Stimulated activated CD8-positive, alpha-beta memory T cell treated with anti-CD3 and anti-CD28 coated beads, Interleukin-2, amount 100 ng/mL, for 1 hour (primary cell): ENCODE measurements at places on chromosomes 12 and 14.

DNA sequence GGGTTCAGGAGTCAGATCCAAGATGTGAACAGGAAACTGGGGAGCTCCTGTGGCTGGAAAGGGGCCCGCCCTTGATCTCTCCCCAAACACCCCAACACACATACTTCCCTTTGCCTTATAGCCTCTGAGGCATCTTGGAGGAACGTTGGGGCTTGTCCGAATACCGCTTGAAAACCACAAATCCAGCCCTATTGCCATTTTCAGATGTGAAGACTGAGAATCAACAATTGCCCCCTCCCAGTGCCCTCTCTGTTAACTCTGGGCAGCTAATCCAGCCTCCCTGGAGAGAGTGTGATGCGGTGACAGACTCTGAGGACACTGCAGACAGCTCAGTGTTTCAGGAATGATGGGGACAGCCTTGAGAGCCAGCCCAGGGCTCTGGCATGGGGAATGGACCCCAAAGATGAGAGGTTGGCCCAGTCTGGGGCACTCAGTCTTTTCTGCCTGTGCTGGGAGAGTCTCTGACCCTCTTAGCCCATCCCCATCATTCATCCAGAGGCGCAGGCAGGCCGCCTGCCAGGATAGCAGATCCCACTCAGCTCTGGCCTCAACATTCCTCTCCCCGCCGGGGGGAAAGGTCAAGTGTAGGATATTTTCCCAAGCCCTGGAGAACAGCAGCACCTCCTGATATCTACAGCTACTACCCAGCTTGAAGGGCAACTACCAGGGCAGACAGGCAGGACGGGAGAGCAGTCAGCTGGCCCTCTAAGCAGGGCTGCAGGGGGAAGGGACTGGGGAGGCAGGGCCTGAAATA, 24.6 kb upstream of the LTBP2 start:
- no peak for DNase-seq

- no peak for DNase-seq
Measured at GRCh38 chr12:5369298-5369697, 62.6 kb upstream of the NTF3 start.

GRCh38 chr12:124386059-124386458, 91.2 kb downstream of the RFLNA start:
- no peak for DNase-seq

GRCh38 chr14:39880106-39880695, 448.0 kb upstream of the FBXO33 start:
- DNase-seq = no peak

GRCh38 chr12:116591855-116592637, 32.9 kb downstream of the MAP1LC3B2 start:
- DNase-seq = no peak

- DNase-seq = no peak
Measured at GRCh38 chr12:108313606-108314351, 25.3 kb downstream of the CMKLR1 start.

GRCh38 chr12:84218406-84218805, 694.2 kb downstream of the SLC6A15 start:
- DNase-seq = no peak

DNA sequence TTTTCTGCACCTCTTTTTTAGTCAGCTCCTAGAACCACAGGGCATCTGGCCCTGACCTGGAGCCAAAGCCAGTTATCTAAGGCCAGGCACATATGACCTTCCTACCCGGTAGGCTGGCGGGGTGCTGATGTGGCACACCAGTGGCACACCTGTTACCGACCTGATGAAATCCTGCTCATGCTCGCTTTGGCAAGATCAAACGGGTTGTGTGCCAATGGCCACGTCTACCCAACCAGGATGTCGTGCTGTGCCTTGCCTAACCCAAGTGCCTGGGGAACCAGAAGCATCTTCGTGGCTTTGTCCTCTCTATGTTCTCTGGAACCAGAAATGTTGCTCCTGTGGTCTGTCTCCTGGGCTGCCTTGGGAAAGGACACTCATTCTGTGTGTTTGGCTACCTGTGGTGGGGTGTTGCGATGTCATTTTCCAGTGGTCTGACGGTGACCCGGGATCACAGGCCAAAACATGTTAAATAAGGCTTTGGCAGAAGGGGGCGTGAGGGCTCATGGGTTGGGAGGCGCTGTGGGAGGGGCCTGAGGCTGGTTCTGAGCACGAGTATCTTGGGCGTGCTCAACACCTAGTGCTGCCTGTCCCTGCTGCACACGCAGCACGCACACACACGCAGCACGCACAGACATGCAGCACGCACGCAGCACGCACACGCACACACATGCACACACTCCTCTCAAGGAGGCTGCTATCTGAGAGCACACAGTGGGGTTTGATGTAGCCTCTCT, 27.9 kb downstream of the CCNK start:
- DNase-seq = no peak

GRCh38 chr12:267581-268482, 5.2 kb upstream of the SLC6A13 start:
- no peak for DNase-seq

- DNase-seq = no peak
Measured at GRCh38 chr12:24608637-24609285, 340.1 kb downstream of the BCAT1 start.

DNA sequence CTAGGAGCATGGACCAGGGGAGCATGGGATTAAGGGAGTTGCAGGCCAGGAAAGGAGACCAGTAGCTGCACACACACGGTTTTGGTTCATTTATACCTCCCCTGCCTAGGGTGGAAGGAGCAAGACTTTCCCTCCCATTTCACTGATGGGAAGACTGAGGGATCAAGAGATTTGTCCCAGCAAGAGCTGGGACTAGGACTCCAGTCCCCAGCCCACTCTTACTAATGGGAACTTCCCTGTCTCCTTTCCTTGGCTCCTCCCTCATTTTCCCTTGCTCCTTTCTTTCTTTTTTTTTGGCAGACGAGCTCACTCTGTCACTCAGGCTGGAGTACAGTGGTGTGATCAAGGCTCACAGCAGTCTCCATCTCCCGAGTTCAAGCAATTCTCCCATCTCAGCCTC, 13.0 kb downstream of the SCNN1A start:
- DNase-seq = no peak

DNA sequence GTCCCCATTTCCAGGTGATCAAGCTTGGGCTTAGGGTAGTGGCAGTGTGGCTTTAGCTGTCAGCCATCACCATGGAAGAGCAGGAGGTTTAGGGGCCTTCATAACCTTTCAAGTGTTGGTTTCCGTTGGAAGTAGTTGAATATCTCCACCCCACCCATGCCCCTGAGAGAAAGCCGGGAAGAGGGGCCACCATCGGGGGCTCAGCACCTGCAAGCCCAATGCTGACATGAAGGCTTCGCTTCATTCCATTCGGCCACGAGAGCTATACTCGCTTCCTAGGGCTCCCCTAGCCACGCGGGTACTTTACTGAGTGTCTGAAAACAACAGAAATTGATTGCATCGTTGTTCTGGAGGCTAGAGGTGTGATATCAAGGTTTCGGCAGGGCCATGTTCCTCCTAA, 234.8 kb downstream of the ZFP36L1 start:
- DNase-seq = no peak

DNA sequence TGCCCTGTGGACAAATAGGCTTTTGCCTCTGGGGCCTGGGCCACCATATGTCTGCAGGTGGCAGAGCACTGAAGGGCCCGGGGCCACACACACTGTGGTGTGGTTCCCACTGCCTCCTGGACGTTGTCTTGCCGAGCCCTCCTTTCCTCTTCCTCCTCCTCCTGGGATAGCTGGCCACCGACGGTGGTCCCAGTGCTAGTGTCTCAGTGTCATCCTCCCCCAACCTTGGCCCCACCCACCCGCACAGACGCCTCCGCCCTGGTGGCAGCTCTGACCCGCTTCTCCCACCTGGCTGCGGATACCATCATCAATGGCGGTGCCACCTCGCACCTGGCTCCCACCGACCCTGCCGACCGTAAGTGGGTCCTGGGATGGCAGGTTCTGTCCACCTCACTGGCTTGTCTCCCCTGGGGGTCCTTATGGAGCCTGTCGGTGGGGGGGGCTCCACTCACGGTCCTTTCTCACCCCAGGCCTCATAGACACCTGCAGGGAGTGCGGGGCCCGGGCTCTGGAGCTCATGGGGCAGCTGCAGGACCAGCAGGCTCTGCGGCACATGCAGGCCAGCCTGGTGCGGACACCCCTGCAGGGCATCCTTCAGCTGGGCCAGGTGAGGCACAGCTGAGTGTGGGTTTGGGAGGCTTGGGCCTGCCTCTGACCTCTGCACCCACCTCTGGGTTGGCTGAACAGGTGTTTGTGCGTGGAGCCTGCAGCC, 23.5 kb downstream of the HIP1R start:
- no peak for DNase-seq

- no peak for DNase-seq
Measured at GRCh38 chr12:65787056-65787865, 37.0 kb upstream of the HMGA2 start.

DNA sequence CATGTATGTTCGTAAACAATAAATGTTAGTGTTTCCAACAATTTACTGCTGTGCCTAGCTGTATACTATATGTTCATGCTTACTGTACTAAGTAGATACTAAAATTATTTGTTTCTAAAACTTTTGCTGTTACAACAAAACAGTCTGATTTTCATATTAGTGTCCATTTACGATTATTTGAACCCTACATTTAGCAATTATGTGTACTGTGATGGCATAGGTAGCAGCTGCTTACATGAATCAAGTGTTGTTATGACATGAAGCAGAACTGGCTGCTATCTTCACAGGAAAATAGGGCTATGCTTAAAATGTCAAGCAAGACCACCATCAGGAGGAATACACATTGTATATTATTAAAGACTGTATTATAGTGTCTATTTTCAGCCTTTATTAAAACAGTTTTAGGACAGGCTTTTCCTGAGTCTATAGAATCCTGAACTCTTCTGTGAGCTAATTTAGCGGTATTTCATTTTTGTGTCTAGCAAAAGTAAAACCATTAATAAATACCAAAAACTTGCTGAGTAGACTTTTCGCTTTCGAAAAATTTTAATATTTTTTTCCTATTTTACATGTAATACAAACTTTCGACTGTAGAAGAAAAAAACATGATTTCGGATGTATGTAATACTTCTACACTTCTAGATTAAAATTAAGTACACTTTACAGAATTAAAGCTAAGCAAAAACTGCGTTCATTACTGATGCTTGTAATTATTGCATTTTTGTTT, 1.1 kb upstream of the WDR89 start:
- DNase-seq = no peak

- DNase-seq = no peak
Measured at GRCh38 chr14:76772300-76773187, 11.3 kb downstream of the VASH1 start.

- no peak for DNase-seq
Measured at GRCh38 chr14:105365681-105366080, 32.7 kb upstream of the TEX22 start.

DNA sequence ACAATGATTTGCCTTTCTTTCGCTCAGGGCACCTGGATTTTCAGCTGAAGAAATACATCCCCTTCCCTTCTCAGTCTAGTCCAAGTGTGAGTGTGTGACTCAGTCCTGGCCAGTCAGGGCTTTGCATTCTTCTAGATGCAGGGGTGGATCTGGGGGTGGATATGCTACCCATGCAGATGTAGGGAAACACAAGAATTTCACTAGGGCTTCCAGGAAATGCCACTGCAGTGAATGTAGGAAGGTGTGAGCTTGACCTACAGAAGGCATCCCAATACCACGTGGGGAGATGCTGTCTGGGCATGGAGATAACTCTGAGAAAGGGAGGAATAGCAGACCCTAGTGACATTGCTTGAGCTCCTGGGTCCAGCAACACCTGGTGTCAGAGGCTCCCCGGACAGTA, 404.2 kb downstream of the GLT1D1 start:
- no peak for DNase-seq

- no peak for DNase-seq
Measured at GRCh38 chr12:6226002-6226678, 25.9 kb downstream of the CD9 start.

- no peak for DNase-seq
Measured at GRCh38 chr12:128989287-128989686, 136.0 kb downstream of the GLT1D1 start.

DNA sequence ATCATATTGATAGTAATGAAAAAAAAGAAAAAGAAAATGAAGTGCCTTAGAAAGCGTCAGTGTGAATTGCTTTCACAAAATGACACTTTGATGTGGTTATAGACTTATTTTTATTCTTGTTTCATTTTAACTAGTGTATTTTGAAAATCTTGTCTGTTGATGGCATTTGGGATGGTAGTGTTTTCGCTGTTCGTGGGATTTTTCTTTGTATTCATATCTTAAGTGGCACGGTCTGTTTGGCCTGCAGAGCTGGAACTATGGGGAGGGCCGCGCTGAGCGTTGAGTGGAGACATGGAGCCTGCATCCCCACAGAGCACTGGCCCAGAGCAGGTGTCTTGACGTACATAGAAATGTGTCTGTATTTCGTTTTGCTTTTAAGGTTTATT, 61.6 kb downstream of the WDR20 start:
- DNase-seq = no peak

- no peak for DNase-seq
Measured at GRCh38 chr12:96255077-96255476, 60.9 kb downstream of the ELK3 start.

DNA sequence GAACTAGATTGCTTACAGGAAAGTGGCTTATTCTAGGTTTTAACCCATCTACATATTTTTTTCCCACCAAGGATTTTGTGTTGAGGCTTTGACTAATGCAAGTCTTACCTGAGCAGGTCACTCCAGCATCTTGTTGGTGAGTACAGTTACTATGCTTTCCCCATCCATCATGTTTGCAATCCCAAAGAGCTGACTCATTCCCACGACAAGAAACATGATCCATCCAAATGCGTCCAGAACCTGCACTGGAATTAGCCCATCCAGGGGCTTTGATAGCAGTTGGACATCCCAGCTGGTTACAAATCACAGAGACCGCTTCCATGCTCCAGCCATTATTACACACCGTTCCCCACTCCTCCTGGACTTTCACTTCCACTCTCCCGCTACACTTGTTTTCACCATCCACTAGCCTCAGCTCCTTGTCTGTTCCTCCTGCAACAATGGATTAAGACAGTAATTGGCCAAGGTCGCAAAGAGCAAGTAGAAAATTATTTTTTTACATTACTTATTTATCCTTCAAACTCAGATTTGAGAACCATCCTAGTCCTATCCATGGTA, 2.5 kb downstream of the CD163 start:
- DNase-seq = no peak

DNA sequence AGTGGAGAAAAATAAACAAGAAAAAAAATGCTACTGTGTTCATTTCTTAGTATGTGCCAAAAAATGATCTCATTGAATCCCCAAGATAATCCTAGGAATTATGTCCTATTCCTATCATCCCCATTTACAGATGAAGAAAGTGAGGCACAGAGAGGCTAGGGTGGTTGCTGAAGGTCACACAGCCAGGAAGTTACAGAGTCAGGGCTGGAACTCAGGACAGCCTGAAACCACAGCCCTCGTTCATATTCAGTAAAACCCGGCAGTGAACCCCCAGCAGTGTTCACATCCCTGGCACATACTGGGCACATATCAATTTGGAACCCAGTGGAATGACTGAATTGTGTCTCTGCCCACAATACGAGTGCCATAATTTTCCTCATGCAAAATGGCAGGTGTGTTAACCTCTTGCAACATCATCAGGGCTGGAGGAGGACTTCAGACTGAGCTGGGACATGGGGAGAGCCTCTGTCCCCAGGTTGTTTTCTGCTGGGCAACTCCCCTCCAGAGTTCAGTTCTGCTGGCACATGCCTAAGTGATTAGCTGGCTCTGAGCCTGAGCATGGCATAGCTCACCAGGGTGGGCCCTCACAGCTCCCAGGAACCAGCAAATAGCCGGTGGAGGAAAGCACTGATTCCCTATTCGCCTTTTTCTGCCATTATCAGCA, 2.0 kb upstream of the PPP1CC start:
- DNase-seq = no peak

GRCh38 chr12:87676731-87677130, 352.5 kb downstream of the C12orf50 start:
- no peak for DNase-seq

- no peak for DNase-seq
Measured at GRCh38 chr14:72256055-72256454, 323.8 kb downstream of the RGS6 start.
